NCI-H69 (cell line): ENCODE measurements at places on chromosomes 1 and 21.
A peak's percentile ranks its signal among the peaks of the same experiment; 100 is the strongest.

GRCh38 chr21:27301220-27301619 lies 334.3 kb upstream of the ADAMTS5 start:
- no peak for DNase-seq

- DNase-seq = peak; percentile 42
These were observed 29.6 kb upstream of the CADM3 start for GRCh38 chr1:159141584-159142390.

DNA sequence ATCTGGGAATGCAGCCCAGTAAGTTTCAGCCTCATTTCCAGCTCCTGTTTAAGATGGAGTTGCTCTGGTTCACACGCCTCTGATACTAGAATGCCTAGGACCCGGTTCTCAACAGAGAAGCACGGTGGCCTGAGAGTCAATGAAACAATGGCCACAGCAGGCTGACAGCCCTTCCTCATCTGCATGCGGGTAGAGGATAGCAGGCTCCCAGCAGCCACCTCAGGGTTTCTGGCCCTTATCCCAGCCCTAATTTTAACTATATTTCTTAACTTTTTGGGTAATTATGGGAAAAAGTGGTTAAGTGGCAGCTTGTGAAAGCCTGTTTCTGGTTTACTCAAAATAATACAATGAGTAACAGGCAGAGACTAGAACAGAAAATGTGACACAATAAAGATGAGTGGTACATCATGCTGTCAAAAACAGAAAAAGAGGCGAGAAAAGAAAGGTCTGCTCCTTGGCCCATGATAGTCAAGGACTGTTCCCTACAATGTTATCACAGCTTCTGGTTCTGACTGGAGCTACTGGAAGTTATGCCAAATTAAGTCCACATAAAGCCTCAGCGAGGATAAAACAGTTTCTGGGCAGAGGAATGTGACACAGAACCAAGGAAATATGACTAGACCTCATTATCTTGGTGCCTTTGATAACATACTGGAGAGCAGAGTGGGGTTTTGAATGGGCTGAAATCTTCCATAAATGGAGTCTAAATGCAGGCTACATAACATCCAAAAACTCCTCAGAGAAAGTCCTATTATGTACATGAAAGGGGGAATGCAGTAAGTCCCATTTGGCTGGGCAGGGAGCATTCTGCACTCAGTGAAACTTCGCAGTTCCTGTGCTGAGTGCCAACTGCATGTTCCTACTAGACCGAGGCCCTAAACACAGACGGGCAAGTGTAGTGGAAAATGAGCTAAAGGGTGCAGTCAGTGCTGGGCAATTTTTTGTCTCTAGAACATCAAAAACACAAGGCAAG lies 92.1 kb downstream of the NIBAN1 start:
- no peak for DNase-seq

GRCh38 chr1:53869454-53870117 lies 20.0 kb downstream of the YIPF1 start:
- no peak for DNase-seq

GRCh38 chr1:19596065-19596713 lies 47.9 kb upstream of the NBL1 start:
- peak; percentile 70 for DNase-seq

GRCh38 chr1:85461216-85461918 lies 3.6 kb downstream of the DDAH1 start:
- DNase-seq = no peak

GRCh38 chr1:183027791-183028190 lies 4.6 kb downstream of the LAMC1 start:
- DNase-seq = no peak

GRCh38 chr1:20051218-20051829 lies 18.7 kb upstream of the PLA2G5 start:
- no peak for DNase-seq

DNA sequence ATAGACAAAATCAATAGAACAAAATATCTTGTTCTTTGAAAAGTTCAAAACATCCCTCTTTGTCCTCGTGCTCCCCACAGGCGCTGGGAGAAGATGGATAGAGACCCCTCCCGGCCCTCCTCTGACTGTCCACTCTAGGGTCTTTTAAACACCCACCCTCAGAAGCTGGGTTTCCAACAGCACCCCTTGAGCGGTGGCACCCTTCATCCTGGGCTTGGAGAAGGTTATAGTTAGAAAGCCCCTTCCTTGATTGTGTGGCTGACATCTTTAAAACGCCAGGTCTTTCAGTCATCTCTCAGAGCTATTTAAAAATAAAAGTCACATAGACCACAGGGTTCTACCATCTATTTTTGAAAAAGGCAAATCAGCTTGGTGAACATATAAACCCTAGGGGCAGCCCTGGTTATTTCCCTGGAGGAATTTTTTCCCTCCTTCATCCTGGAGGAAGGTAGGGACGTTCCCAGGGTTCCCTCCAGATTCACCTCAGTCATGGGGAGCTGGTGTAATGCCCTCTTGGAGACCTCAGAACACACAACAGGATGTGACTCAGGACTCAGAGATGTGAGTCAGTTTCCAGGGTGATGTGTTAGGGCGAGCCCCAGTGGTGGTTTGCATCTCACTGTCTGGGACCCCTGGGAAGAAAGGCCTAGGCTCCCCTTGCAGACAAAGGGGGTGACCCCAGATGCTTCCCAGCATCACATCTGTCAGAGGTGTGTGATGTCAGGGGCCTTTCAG lies 138.5 kb downstream of the CLIC6 start:
- DNase-seq = peak; percentile 14

GRCh38 chr21:40635391-40635790 lies 211.6 kb downstream of the DSCAM start:
- peak; percentile 62 for DNase-seq

DNA sequence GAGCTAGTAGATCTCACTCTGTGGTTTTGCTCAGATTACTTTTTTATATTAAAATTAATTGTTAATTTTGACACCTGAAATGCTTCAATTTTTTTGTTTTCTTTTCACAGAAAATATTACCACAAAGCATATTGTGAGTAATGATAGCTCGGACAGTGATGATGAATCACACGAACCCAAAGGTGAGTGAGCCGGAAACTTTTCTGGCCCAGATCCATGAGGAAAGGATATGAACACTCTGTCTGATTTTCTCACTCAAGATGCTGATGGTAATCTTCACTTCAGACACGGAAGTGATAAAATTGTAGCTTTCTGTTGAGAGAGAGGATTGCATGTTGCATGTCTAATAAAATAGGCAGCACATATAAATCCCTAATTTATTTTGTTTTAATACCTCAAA lies 121.8 kb downstream of the PLA2G4A start:
- DNase-seq = peak; percentile 6

GRCh38 chr1:52152572-52152971 lies 10.7 kb downstream of the ZFYVE9 start:
- no peak for DNase-seq

DNA sequence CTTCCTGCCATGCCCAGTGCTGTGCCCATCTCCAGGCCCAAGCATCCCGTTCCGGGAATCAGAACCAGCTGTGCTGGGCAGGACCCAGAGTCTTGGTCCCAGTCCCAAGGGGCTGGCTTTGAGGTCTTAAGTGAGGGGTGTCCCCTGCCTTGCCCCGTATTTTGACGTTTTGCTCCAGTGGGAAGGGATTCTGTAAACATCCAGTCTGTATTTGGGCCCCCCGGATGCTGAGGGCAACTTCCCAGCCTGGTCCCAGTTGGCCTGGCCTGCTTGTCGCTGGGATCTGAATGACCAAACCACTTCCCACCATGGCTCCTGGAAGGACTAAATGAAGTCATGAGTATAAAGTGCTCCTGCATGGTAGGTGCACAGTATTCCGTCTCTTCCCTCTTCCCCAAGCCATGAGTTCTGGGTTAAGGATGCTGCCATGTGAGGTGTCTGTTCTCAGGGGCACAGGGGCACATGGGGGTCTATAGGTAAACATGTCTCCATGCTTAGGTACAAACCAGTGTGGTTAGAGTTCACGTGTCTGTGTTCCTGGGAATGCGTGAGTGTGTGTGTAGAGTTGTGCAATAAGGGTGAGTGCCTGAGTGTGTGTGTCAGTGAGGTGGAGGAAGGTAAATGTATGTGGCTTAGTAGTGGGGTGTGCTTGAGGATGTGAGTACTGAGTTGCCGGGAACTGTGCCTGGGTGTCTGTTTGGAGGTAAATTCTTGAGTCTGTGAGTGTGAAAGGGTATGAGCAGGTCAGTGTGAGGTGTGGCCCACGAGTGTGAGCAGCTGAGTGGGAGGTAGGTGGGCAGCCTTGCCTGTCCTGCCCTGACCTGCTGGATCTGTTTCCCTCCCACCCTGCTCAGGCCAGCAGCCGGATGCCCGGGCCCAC lies 1.5 kb downstream of the B4GALT2 start:
- DNase-seq = no peak

DNA sequence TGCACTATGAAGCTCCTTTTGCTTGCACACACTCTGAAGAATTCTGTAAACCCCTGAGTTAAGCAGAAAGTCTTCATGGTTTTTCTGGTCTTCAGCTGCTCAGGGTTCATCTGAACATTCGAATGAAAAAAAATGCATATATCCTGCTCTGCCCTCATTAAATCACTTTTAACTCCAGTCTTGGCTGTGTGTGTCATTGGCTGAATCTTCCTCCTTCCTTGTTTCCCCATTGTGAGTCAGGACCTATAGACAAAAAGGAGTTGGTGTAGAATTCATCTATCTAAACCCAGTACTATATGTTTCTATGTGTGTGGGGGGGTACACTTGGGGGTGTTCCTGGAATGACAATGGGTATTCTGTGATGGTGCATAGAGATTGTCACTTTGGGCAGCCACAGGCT lies 6.6 kb upstream of the SPRR1B start:
- no peak for DNase-seq

DNA sequence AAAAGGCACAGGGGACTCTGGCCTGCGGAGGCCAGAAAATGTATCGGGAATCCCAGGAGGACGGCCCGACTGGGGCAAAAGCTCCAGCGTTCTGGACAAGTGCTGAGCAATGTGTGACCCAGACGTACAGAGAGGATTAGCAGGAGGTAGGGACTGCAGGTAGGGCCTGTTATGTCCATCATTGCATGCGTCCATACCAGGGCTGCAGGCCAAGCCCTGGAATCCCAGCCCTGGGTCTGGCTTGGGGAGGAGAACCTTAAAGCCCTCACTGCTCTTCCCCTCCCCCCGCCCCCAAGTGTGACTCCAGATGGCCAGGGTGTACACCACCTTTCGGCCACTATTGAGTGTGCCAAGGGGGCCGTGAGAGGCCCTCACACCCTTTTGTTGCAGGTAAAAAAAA lies 2.0 kb downstream of the RNF207 start:
- DNase-seq = no peak

DNA sequence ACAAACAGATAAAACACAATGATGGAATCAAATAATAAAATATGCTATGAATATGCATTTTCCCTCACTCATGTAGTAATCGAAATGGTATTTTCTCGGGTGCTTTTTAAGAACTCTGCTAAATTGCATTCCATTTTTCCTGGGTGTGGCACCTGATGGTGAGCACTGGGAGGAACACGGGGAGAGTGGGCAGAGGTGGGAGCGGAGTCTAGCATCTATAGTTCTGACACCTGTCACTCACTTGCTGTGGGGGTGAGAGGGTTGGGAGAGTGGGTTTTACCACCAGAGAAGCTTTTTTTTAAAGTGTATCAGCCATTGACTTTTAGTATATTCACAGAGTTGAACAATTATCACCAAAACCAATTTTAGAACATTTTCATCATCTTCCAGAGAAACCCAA lies 73.4 kb upstream of the PGBD5 start:
- DNase-seq = no peak
